ENCODE measurements at places on chromosomes 16 and 17.
A peak's percentile ranks its signal among the peaks of the same experiment; 100 is the strongest.

DNA sequence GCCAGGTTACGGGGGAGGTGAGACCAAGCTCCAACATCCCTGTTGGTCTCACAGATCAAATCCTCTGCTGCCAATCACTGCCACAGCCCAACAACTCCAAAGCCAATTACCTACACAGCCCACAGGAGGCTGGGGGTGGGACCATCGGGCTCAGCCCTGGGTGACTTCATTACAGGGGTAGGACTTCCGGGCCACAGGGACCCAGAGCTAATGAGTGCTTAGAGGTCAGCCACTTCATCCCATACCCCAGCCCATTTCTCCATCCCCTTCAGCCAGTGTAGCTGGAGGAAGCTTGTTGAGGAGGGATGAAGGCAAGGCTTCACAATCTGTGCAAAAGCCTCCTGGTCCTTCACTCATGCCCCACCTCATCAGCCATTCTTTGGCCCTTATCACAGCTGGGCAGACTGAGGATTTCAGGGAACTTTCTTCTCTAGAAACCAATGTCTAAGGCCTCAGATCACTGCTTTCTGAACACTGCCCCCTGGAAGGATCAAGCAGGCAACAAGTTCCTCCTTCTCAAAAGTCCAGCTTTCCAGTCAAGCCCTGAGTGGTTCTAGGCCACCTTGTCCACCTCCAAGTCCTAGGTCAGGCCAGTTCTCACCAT lies 5.8 kb downstream of the FOXN1 start:
- ATAC-seq, result no peak

DNA sequence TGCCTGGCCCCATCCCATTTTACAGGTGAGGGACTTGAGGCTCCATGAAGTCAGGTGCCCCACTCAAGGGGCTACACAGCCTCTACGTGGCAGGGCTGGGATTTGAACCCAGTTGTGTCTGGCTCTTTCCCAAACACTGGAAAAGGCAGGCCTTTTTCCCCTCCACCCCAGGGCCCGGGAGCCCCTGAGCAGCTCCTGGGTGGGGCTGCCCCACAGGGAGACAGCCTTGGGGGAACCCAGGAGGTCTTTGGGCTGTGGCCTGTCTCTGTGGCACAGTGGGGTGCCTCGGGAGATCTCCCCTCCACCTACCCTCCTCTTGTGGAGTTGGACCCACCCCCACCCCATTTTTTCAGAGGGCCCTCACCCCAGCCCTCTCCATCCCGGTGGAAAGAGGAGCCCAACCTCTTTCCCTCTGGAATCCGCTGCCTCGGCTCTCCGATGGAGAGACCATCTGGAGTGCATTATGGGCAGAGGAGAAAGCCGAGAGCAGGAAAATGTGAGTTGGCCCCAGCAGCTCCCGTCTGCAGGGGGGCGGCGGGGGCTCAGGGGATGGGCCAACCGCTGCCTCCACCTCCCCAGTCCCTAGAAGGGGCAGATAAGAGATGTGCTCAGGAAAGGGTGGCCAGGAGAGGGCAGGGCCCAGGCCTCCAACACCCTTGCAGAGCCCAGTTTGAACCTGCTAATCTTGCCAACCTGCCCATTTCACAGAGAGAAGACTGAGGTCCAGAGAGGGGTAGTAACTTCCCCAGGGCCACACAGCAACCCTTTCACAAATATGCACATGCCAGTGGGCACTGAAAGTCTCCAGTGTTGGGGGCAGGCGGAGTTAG lies 15.4 kb upstream of the TMEM92 start:
- peak; percentile 91 for ATAC-seq

DNA sequence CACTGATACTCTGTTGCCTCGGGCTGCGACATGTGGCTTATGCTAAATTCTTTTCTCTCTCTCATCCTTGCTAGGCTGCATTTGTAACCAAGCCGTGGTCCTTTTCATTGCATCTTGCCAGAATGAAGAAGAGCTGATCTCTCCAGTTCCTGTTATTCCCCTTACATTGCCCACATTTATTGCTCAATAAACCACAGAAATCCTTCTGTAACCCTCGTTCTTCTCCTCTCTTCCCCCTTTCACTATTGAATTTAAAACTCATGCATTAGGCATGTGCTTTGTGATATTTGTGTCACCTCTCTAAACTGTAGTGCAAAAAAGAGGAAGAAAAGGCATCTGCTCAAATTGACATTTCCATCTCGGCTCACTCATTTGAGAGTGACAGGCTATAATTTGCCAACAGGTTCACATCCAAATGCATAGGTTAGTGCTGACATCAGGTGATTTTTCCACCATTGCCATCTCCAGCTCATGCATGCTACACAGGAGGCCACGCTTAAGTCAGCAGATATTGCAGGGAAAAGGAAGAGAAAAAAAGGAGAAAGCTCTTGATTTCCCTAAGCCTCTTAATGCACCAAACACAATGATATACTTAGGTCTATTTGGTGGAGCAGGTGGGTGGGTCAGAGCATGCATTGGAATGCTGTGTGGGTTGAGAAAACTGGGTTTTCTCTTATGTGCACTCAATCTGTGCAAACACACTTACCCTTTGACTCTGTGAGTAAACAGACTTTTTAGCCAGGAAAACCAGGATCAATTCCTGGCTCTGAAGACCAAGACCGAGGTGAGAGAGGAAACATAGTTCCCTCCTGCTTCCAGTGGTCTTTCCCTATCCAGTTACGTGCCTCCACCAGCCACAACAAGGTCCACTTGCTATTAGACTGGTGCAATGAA lies 642.7 kb downstream of the HS3ST4 start:
- no peak for ATAC-seq

DNA sequence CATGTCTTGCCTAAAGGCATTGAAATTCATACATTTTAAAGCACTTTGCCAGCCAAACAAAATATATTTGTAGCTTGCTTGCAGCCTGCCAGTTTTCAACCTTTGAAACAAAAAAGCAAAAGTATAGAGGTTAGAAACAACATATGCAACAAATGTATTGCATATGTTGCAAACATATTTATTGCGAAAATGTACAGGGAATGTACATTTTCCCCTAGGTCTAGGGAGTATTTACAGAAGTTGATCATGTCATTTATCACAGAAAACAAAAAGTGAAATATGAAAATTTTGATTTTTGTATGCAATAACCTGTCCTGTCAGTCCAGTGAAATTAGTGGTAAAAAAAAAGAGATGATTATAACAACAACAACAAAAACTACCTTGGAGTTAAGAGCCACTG lies 171.5 kb downstream of the SPECC1 start:
- ATAC-seq, result no peak

GRCh38 chr17:72677108-72677507 lies 415.4 kb downstream of the SLC39A11 start:
- ATAC-seq, result no peak

- no peak for ATAC-seq
These were observed 377.9 kb upstream of the PMFBP1 start for GRCh38 chr16:72549878-72550277.

DNA sequence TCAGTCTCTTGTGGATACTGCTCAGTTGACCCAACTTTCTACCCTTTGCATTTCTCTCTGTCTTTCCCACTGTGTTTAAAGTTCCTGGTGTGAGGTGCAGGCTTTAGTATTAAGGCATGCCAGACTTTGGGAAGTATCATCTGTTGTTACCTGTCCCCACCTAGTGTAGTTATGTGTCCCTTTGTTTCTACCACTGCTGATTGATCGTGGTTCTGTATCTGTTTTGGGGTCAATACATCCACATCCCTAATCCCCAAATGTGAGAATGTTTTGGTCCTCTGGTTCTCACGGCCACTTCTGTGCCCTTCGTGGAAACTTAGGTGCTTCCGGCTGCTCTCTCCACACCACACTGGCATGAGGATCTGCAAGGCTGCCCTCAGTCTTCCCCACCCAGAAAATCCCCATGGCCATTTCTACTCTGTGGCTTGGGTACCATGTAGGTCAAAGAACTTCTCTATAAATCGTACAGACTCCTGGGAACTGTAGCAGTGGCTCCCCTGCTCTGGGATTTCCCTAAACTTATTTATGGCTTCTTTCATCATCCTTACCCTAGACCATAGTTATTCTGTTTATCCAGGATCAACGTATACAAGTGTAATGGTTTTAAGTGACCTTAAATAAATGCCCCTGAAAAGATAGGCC lies 443.2 kb downstream of the XYLT1 start:
- no peak for ATAC-seq

DNA sequence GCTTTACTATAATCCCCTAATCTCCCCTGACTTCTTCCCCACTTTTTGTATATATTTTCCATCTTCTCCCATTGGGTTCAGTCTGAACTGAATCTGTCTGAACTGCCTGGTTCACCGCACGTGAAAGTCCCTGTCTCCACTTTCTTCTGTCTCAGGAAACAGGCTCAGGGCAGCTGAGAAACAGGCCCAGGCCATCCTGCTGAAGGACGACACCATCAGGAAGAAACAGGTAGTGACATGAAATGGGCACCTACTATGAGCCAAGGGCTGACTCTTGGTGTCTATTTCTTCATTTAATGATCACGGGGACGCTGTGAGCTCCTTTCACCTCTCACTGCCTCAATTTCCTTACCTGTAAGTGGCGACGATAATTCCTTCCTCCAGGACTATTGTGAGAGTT lies 90.5 kb upstream of the HSBP1 start:
- no peak for ATAC-seq

- ATAC-seq, result no peak
These were observed 2.1 kb upstream of the TOM1L1 start for GRCh38 chr17:54898576-54898975.

GRCh38 chr17:72879877-72880276 lies 212.6 kb downstream of the SLC39A11 start:
- ATAC-seq, result no peak

DNA sequence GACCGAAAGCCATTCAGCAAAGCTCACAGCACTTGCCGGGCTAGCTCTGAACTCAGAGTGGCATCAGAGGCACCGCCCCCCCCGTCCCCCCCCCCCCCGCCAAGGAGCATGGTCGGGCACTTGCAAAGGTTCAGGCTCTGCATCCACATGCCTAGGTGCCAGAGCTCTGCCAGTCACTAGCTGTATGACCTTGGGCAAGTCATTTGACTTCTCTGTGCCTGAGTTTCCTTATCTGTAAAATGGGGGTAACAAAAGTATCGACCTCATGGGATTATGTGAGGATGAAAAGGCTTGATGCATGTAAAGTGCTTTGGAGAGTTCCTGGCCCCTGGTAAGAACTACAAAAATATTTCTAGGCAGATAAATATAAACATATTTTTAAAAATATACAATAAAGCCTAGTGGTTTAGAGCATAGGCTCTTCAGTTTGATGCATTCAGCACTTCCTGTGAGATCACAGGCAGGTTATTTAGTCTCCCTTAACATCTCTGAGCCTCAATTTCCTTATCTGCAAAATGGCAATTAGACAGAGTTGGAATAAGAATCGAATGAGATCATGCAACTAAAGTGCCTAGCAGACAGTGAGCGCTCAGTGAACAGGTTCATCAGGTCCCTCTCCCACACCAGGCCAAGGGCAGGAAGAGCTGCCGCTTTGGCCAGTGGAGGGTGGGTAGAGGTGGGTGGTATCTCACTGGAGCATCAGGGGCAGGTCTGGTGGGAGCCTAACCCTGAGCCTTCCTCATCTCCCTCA lies 117.2 kb downstream of the CYLD start:
- ATAC-seq, result no peak

GRCh38 chr17:49018748-49019147 lies 21.6 kb downstream of the IGF2BP1 start:
- no peak for ATAC-seq

GRCh38 chr16:75758215-75758614 lies 31.9 kb upstream of the CPHXL start:
- ATAC-seq, result no peak

GRCh38 chr17:76091526-76092286 lies 11.9 kb downstream of the EXOC7 start:
- ATAC-seq, result no peak

- peak; percentile 2 for ATAC-seq
These were observed 567 bp downstream of the UBB start for GRCh38 chr17:16381496-16381820.

GRCh38 chr17:51901242-51901641 lies 257.3 kb downstream of the CA10 start:
- ATAC-seq, result no peak

DNA sequence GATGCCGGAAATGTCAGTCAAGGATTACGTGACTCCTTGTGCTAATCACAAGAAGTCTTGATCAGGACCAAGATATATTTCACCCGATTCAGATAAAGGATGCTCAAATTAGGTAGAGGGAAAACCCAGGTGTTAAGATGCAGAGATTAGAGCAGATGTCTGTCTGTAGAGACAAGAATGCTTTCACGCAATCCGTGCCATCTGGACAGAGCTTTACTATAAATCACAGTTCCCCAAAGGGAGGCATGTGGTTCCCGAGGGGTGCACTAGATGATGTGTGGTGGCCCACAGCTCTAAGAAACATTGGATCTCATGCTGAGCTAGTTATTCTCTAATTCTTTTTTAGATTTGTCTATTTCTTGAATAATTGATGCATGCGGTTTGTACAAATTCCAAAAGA lies 9.8 kb upstream of the MAP3K14 start:
- ATAC-seq, result no peak

DNA sequence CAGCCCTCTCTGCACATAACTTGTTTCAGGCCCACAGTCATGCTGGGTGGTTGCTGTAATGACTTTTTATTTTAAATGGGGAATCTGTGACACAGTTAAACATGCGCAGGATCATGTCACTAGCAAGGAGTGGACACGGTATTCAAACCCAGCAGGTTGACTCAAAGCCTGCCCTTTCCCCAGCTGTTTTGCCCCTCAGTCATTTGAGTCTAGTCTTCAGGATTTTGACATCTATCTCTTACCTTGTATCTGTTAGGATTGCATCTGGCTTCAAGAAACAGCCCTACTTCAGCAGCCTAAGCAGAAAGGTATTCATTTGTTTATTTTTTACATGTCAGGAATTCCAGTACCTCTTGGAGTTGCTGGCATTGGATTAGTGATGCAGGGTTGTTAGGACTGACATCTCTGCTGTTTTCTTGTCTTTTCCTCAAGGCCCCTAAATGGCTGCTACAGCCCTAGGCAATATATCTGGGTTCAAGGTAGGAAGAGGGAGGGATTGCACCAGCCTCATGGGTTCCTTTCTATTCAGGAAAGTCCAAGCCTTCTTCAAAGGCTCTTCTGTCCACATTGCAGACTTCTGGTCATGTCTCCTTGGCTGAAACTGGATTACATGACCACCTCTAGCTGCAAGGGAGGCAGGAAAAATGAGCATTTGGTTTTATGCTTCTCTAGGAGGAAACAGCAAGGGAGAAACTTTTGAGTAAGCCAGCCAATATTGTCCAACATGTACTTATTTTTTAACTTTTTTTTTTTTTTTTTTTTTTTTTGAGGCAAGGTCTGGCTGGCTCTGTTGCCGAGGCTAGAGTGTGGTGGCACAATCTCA lies 22.8 kb downstream of the ABCC1 start:
- no peak for ATAC-seq

DNA sequence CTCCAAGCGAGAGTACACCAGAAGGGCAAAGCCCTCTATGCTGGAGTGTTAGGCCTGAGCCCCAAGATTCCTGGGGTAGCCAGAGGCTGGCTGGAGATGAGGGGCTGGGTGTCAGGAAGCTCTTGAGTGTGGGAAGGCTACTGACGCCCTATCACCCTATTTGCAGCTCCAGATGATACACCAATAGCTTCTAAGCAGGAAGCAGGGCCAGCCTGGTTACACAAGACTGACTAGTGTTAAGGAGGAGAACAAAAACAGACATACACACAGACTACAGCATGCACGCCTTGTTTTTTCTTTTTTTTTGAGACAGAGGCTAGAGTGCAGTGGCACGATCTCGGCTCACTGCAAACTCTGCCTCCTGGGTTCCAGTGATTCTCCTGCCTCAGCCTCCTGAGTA lies 15.9 kb downstream of the POLR3K start:
- no peak for ATAC-seq

GRCh38 chr17:1009229-1010085 lies 12.5 kb downstream of the TIMM22 start:
- ATAC-seq, result no peak

- no peak for ATAC-seq
These were observed 143.8 kb upstream of the PLCG2 start for GRCh38 chr16:81635063-81635937.
